ENCODE measurements at places on chromosomes 1 and 21.
A peak's percentile ranks its signal among the peaks of the same experiment; 100 is the strongest.

GRCh38 chr1:41783189-41783639 is 135.5 kb downstream of the HIVEP3 start:
- DNase-seq, result no peak

DNA sequence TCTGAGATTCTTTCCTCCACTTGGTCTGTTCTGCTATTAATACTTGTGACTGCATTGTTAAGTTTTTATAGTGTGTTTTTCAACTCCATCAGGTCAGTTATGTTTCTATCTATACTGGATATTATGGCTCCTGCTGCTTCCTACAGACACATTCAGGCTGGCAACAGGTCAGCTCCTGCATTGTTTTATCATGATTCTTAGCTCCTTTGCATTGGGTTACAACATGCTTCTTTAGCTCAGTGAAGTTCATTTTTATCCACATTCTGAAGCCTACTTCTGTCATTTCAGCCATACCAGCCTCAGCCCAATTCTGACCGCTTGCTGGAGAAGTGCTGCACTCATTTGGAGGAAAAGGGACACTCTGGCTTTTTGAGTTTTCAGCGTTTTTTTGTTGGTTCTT is 37.3 kb upstream of the F3 start:
- no peak for DNase-seq

- no peak for DNase-seq
Measured at GRCh38 chr1:27835501-27835900, 4.9 kb downstream of the PPP1R8 start.

DNA sequence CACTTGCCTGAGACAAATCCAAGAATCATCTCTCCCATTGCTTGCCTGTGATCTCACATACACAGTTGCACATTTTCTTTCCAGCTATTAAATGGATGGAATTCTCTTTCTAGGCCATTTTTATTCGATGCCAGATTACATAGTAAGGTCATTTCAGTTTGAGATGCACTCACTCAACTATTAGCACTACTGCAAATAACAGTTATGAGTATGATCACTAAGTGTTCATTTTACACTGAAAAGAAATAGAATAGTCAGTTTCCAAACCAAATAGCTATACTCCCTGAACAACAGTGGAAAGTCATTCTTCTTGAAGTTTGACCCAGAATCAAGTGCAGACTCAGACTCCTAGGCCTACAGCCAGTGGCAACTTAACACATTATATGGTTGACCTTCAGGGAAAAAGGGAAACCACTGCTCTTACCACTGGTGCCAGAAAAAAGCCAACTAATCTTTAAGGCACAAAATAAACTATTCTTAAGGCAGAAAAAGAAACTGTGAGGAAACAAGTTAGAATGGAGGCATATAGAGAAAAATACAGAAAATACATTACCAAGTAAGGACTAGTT is 31.5 kb downstream of the WNT2B start:
- no peak for DNase-seq

GRCh38 chr1:155938220-155938627 is 3.2 kb upstream of the RXFP4 start:
- no peak for DNase-seq

DNA sequence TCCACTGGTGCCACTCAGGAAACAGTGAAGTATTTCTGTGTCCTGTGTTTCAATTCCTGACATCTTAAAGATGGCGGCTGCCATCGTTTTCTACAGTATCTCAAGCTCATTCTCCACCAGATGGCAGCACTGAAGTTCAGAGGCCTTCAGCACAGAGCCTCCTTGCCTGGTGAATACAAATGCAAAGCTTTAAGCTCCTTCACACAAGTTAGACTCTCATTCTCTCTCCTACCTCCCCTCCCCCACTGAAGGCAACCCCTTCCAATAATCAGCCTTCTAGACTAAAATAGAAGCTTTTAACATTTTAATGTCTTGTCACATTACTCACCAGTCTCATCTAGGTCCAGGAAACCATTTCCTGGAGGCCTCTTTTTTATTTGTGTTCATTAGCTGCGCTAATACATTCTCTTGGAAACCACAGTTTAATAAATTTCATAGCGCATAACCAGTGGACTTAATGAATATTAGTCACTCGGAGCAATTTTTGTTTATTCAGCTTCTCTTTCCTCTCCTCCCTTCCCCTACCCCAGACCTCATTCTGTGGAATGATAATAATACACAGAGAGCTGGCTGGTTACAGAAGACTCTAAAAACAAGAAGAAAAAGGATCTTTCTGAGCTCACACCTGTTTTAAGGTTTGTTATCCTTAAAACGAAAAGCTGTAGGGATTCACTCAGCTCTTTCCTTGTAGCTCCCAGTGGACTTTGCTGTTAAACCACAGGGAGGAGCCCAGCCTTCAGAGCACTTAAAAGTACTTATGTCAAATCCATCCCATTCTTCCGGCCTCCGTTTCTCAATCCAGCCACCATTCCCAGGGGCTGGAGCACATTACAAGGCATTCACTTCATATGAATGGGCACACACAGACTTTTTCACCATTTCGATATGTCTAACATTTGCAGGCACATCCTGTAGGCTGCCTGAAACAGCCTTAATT is 384.9 kb downstream of the HLX start:
- no peak for DNase-seq

DNA sequence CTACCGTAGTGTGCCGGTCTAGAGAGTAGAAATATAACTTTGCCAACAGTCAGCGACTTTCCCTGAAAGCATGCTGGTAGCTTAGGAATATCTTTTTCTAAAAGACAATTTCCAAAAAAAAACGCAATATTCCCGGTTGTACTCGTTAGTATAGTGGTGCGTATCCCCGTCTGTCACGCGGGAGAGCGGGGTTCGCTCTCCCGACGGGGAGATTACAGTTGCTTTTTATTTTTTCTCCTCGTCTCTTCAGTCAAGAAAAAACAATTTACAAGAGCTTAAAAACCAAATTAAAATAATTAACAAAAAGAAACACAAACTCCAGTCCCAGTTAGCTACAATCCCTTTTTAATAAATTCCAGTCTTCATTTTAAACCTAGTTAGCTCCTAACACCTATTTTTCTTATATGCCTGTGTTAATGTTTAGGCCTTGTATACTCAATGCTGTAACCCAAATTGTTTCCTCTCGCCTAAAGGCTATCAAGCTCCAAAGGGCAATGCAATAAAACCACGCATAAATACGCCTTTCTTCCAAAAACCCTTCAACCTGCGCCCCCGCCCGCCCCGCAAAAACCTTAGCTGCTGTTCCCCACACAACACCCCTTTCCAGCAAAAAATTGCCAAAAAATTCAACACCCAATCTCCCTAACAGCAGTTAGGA is 7.8 kb downstream of the HSPA6 start:
- DNase-seq, result no peak

DNA sequence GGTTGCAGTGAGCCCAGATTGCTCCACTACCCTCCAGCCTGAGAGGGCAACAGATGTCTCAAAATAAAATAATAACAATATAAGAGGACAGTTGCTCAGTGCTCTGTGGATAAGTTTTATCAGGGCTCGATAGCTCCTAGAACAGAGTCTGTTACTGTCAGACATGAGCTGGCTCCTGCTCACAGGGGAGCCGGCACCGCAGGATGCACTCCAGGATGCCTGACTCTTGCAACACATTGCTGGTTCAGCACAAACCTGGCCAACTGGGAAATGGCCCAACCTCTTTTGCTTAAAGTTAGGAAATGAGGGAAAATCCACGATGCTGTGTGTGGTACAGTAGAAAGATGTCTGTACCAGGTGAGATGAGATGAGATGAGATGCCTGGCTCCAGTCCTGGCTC is 5.8 kb upstream of the CTSE start:
- DNase-seq, result no peak

DNA sequence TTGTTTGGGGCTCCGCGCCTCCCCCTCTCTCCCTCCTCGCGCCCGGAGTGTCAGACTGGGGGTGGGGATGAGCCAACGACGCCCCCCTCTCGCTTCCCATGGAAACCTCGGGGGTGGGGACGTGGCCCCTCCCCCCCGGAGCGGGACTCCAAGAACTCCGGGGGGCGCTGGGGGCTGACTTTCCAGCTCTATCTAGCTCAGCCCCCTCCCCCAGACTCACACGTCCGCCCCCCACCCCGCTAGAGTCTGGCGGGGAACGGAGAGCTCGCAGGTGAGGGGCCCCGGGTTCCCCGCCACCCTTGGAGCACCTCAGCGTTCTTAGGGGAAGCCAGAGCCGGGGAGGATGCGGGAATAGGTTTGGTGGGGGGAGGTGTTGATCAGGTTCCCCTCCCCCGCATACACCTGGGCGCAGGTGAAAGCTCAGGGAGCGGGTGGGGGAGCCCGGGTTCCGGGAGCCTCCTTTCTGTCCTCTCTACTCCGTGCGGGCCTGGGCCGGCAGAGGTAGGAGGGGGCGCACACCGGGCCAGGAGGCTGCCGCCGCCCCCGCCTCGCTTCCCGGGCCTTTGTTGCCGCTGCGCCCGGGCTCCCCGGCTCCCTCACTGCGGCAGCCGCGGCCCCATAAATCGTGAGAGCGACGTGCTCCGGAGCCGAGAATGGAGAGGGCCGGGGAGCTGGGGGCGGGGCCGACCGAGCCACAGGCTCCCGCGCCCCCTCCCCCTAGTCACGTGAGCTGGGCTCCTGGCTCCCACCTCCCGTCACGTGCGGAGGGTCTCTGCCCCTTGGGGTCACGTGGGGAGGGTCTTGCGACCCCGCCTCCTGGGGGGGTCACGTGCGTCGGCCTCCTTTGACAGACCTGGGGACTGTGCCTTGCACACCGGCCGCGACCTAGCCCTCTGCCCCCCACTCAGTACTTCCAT is 1.9 kb downstream of the EFNA3 start:
- no peak for DNase-seq

DNA sequence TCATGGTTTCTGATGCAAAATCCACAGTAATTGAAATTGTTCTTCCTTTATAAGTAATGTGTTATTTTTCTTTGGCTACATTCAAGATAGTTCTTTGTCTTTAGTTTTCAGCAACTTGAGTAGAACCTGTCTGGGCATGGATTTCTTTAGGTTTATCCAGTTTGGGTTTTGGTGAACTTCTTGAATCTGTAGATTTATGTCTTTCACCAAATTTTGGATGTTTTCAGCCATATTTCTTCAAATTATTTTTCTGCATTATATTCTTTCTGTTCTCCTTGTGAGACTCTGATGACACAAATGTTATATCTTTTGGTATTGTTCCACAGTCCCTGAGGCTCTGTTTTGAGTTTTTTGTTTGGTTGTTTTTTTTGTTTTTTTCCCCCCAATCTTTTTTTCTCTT is 69.4 kb downstream of the TDRD5 start:
- DNase-seq, result no peak

- no peak for DNase-seq
Measured at GRCh38 chr21:38379147-38379546, 119.1 kb downstream of the ERG start.

DNA sequence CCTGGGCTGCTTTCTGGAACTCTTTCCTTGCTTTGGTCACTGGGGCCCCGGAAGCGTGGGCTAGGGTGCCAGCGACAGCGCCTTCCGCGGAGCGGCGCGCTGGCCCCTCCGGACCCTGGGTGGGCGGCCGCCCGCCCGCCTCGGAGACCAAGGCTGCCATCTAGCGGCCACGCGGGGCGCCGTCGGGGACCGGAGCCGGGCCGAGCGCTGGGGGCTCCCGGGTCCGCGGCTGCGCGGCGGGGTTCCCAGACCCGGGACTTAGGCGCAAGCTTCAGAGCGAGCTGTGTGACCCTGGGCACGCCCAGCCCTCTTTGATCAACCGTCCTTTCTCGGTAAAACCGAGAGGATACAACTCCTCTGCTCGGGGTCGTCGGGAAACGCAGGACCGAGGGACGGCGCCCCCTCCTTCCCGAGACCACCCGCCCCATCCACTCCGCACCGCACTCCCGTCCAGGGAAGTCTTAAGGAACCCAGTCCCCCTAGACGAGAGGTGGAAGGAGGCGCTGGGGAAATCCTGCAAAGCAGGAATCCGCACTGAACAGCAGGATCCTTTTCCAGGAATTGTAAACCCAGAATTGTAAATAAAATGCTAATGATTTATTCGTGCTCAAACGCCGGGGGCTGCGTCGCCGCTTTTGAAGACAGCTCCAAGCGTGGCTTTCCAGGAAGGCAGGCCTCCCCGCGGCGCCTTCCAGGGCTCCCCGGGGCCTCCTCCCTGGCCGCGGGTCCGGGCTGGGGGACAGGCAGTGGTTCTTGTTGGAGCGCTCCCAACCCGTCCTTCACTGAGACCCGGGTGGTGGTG is 41.2 kb downstream of the RRAGC start:
- DNase-seq, result no peak

DNA sequence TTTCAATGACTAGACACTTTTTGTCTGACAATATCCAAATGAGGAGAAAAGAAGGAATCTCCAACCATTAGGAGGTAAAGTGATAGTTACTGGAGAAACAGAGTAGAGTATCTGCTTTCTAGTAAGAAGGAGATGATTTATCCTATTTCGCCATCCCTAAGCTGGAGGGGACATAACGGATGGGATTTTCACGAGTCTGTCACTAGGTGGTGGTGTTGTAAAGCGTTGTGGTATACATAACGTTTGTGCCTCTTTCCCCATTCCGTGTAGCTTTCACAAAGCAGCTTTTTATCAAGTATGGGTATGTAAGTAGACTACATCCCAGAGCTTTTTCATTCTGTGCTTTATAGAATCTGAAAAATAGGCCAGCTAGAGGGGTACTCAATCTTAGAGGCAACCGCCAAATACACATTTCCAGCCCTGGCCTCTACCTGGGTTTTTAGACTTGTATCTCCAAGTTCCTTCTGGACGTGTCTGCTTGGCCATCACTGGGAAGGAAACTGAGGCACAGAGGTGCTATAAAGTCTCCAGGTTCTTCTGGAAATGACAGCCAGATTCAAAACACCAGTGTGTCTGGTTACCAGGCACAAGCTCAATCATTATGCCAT is 33.3 kb upstream of the FAM3B start:
- DNase-seq, result no peak

- DNase-seq, result no peak
Measured at GRCh38 chr1:85465099-85465785, at the start of gene DDAH1. Gene DDAH1 (minus strand): TSS chr1:85465159. CDS start chr1:85465045, 114 bp downstream.

GRCh38 chr1:3206696-3207095 is 137.7 kb downstream of the PRDM16 start:
- DNase-seq, result no peak

GRCh38 chr1:7110321-7110720 is 325.1 kb downstream of the CAMTA1 start:
- DNase-seq, result no peak

DNA sequence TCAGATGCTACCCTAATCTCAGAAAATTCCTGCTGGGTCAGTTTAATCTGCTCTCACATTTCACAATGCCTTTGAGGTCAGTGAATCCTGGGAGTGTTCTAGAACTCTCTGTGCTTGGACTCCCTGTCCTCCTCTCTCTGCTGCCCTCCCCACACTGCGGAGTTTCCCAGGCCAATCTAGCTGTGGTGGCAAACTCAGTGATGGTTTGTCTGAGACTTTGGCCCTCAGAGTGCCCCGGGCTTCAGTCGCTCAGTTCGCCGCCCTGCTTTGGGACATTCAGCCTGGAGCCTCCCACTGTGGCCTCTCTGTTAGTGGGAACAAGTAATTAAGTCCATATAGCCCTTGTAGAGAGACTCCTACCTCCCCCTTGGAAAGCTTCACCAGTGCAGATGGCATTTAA is 7.1 kb downstream of the C1orf226 start:
- peak; percentile 79 for DNase-seq

- no peak for DNase-seq
Measured at GRCh38 chr1:10108134-10108663, 75.4 kb downstream of the UBE4B start.

- no peak for DNase-seq
Measured at GRCh38 chr21:15065392-15066122, 757 bp upstream of the NRIP1 start.

Data from vagina (tissue), 2 donors.